ENCODE measurements at places on chromosomes 16 and 17. TPM values are rescaled to one million over a fixed set of nuclear protein-coding genes. Genes with fewer than 3 reads are reported as not detected.
A peak's percentile ranks its signal among the peaks of the same experiment; 100 is the strongest.

ABCA9 gene
- 2.0 TPM for total RNA-seq

SLC16A5 gene
- total RNA-seq: 184 TPM

GRCh38 chr17:10357768-10358167 lies 15.0 kb downstream of the MYH13 start:
- H3K4me1 ChIP-seq: no peaks in the 10 kb centered on the region
- no peaks in the 10 kb centered on the region for H3K27me3 ChIP-seq
- H3K4me3 ChIP-seq: no peak overlapping the region
- H3K27ac ChIP-seq: no peak overlapping the region
- H3K36me3 ChIP-seq: no peaks in the 10 kb centered on the region

DNA sequence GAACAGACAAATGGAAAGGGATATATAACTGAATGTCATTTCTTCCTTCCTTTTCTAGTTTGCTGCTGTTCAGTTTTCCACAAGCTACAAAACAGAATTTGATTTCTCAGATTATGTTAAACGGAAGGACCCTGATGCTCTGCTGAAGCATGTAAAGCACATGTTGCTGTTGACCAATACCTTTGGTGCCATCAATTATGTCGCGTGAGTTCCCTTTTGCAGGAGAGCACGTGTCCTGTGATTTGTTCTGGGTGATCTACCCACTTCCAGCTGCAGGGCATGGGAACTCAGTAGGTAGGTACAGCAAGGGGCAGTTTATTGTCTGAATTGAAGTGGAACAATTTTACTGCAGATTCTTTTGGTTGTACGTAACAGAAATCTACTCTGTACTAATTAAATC lies 8.8 kb downstream of the ITGAL start:
- H3K27ac ChIP-seq: no peak overlapping the region
- H3K36me3 ChIP-seq: no peaks in the 10 kb centered on the region
- no peaks in the 10 kb centered on the region for H3K4me1 ChIP-seq
- peak; percentile 27 for DNase-seq
- H3K4me3 ChIP-seq: no peak overlapping the region
- H3K27me3 ChIP-seq: no peaks in the 10 kb centered on the region

DNA sequence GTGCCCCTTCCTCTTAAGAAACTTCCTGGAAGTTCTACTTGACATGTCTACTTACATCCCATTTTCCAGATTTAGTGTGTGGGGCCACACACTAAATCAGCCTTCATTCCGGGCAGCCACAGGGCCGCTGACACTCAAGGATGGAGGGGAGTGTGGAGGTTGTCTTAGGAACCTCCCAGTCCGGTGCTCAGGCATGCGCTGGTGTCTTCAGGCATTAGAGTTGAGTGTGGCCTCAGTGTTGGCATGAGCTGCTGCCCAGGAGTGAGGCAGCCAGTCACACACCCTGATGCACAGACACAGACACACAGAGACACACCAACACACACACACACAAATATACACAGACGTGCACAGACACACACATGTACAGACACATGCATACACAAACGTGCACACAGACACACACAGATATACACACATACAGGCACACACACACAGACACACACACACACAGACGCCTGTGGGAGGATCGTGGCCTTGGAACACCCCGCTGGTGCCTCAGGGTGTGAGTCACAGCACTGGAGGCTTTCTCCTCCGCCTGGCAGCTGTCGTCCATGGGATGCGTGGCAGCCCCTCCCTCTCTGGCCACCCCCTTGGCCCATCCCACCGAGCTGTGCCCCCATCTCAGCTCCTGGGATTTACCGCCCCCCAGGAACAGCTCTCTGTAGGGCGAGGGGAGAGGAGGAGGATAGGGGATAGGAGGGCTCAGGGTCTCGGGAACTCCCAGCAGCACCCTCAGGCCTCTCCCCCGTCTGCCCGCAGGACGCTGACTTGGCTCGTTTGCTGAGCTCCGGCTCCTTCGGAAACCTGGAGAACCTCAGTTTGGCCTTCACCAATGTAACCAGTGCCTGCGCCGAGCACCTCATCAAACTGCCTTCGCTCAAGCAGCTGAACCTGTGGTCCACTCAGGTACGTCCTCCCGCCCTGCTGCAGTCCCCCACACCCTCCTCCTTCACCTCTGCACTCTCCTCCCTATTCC lies 75.6 kb upstream of the PLCG2 start:
- DNase-seq: no peak
- no peak overlapping the region for H3K27ac ChIP-seq
- H3K4me3 ChIP-seq: no peak overlapping the region
- H3K27me3 ChIP-seq: no peaks in the 10 kb centered on the region
- no peaks in the 10 kb centered on the region for H3K4me1 ChIP-seq
